Regular cardiac myocyte (primary cell): ENCODE measurements at places on chromosomes 11 and 22. TPM values are rescaled to one million over a fixed set of nuclear protein-coding genes. Genes with fewer than 3 reads are reported as not detected.

SMTNL1 gene
- not detected in 2 replicates for total RNA-seq

SCUBE1 gene
- total RNA-seq, result under 0.01 TPM in 1 of 2 replicates, not detected in the other

APOL5 gene
- under 0.01 TPM in 1 of 2 replicates, not detected in the other for total RNA-seq

POU2AF2 gene
- not detected in 2 replicates for total RNA-seq

CRYBB1 gene
- not detected in 2 replicates for total RNA-seq

CAVIN3 gene
- total RNA-seq, result 189 and 198 TPM in 2 replicates

PNPLA3 gene
- 4.8 and 6.2 TPM in 2 replicates for total RNA-seq

ADAMTS15 gene
- total RNA-seq, result 13.5 and 29.1 TPM in 2 replicates

FREY1 gene
- total RNA-seq, result 0.85 and 0.96 TPM in 2 replicates

TRIM48 gene
- total RNA-seq, result not detected in 2 replicates

FGF19 gene
- total RNA-seq, result not detected in 2 replicates

CRYAB gene
- total RNA-seq, result 41.2 and 44.7 TPM in 2 replicates

CFAP300 gene
- 8.7 and 9.4 TPM in 2 replicates for total RNA-seq

CDCA5 gene
- total RNA-seq, result 1.1 and 13.4 TPM in 2 replicates

MYO7A gene
- total RNA-seq, result under 0.01 TPM in 2 replicates

LRRC32 gene
- 57.8 and 62.5 TPM in 2 replicates for total RNA-seq

FAM180B gene
- not detected in 2 replicates for total RNA-seq

P4HA3 gene
- 13.4 and 47.9 TPM in 2 replicates for total RNA-seq

MS4A3 gene
- total RNA-seq, result not detected in 2 replicates

KDM4D gene
- total RNA-seq, result 0.56 and 0.77 TPM in 2 replicates

ADM gene
- 215 and 1,405 TPM in 2 replicates for total RNA-seq

CYB5R3 gene
- total RNA-seq, result 40.8 and 66.5 TPM in 2 replicates

OR10A2 gene
- not detected in 2 replicates for total RNA-seq

UCP2 gene
- total RNA-seq, result 0.56 and 0.77 TPM in 2 replicates

SLC22A9 gene
- not detected in 2 replicates for total RNA-seq

PDHX gene
- 46.6 and 47.4 TPM in 2 replicates for total RNA-seq

OR4D5 gene
- total RNA-seq, result not detected in 2 replicates

NRGN gene
- 0.28 and 0.77 TPM in 2 replicates for total RNA-seq

MGAT3 gene
- 1.3 and 3.1 TPM in 2 replicates for total RNA-seq

SLC5A1 gene
- total RNA-seq, result not detected in 2 replicates

CCDC83 gene
- under 0.01 TPM in 1 of 2 replicates, not detected in the other for total RNA-seq

ZP1 gene
- total RNA-seq, result 2.1 and 4.2 TPM in 2 replicates

MPZL2 gene
- 0.19 and 1.1 TPM in 2 replicates for total RNA-seq
